ENCODE measurements at places on chromosomes 3 and 15.

DNA sequence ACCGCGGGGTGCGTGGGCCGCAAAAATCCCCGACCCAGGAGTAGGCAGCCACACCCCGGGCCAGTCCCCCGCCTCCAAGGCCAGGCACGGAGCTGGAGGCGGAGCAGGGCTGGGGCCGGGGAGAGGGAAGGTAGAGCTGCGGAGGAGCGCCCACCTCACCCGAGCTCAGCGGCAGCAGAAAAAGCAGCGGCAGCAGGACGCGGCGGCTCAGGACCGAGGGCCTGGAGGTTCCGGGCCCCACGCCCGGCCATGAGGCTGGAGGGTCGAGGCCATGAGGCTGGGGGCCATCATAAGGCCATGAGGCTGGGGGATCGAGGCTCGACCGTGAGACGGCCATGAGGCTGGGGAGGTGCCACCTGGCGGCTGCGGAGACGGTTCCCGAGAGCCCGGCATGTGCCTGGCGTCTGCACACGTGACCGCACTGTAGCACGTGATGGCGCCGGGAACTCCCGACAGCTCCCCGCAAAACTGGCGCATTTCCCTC is 32.9 kb upstream of the PRSS50 start:
- DNase-seq: no peak

- DNase-seq: no peak
These were observed 81.4 kb downstream of the PDE8A start for GRCh38 chr15:85063088-85063487.

GRCh38 chr3:46865546-46865945 is 2.3 kb upstream of the MYL3 start:
- DNase-seq: no peak

DNA sequence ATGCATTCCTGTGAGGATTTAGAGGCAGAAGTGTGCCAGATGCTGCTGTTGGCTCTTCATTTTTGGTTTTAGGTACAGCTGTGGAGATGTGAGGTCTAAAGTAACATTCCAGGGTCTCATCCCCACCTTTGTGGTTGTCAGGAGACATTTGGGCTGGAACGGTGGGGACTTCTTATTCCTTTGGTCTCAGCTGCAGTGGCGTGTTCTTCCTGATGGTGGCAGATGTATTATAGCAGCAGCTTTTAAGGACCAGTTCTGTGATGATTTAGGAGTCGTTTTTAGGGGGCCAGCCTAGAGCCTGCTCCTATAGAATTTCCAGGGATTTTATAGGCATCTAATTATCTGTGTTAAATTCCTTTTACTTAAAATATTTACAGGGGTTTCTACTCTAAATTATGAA is 221.0 kb upstream of the EOMES start:
- DNase-seq: no peak

GRCh38 chr15:91861223-91861622 is 7.7 kb downstream of the SLCO3A1 start:
- no peak for DNase-seq

DNA sequence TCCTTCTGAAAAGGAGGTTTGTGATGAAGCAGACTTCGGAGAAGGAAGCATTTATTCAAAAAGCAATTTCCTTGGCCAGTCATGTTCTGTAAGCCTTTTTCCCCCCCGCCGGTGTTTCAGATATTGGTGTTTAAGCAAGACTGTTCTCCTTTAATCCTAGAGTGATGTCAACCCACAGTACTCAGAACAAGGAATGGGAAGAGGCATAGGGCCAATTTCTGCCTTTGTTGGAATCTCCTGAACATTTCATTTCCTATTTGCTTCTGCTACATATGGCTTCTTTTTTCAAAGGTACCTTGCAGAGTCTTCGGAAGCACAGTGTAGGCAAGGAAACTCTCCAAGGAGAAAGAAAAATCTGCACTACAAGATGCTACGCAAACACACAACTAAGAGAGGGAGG is 713.1 kb upstream of the CFAP20DC start:
- no peak for DNase-seq
